ENCODE measurements at places on chromosomes 5 and 9. TPM values are rescaled to one million over a fixed set of nuclear protein-coding genes. Genes with fewer than 3 reads are reported as not detected.

The MARCOL gene
- not detected for total RNA-seq

The SPATA6L gene
- total RNA-seq = 1.3 TPM

The TYRP1 gene
- 31.0 TPM for total RNA-seq

The GRHPR gene
- 109 TPM for total RNA-seq

The GRIN3A gene
- not detected for total RNA-seq

The PCDHGC4 gene
- total RNA-seq = 1.4 TPM

The SGCD gene
- total RNA-seq = 58.5 TPM

The TMEM252 gene
- total RNA-seq = not detected

The VLDLR gene
- total RNA-seq = 106 TPM

The SEC24A gene
- total RNA-seq = 15.9 TPM

The SH3TC2 gene
- total RNA-seq = 20.1 TPM

The BARX1 gene
- not detected for total RNA-seq

The RNF20 gene
- 41.1 TPM for total RNA-seq
